Activated naive CD4-positive, alpha-beta T cell treated with anti-CD3 and anti-CD28 coated beads for 36 hours (primary cell): ENCODE measurements at places on chromosomes 6 and 20.
A peak's percentile ranks its signal among the peaks of the same experiment; 100 is the strongest.

GRCh38 chr6:134183844-134184243 is 131.4 kb upstream of the SLC2A12 start:
- no peaks in the 10 kb centered on the region for H3K27me3 ChIP-seq
- no peak overlapping the region for H3K4me3 ChIP-seq
- H3K4me1 ChIP-seq = peaks cover 13% of the 10 kb centered on the region
- no peak for DNase-seq
- no peaks in the 10 kb centered on the region for H3K36me3 ChIP-seq
- no peak overlapping the region for H3K27ac ChIP-seq

DNA sequence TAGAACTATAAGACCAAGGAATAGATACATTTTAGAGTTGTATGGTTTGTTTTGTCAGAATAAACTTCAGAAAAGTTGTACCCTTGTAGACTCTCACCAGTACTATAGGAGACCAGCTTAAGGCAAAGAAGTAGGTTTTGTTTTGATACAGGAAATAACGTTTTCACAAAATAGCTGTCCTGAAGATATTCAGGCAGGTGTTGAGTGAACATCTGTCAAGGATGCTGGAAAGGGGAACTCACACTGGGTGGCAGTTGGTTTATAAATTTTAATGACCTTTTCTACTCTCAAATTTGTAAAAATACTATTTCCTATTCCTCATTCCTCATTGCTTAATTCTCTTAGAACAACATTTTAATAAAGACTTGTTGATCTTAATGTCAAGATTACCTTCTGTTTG is 174.0 kb upstream of the MAN1A1 start:
- no peak overlapping the region for H3K4me3 ChIP-seq
- no peak overlapping the region for H3K27ac ChIP-seq

DNA sequence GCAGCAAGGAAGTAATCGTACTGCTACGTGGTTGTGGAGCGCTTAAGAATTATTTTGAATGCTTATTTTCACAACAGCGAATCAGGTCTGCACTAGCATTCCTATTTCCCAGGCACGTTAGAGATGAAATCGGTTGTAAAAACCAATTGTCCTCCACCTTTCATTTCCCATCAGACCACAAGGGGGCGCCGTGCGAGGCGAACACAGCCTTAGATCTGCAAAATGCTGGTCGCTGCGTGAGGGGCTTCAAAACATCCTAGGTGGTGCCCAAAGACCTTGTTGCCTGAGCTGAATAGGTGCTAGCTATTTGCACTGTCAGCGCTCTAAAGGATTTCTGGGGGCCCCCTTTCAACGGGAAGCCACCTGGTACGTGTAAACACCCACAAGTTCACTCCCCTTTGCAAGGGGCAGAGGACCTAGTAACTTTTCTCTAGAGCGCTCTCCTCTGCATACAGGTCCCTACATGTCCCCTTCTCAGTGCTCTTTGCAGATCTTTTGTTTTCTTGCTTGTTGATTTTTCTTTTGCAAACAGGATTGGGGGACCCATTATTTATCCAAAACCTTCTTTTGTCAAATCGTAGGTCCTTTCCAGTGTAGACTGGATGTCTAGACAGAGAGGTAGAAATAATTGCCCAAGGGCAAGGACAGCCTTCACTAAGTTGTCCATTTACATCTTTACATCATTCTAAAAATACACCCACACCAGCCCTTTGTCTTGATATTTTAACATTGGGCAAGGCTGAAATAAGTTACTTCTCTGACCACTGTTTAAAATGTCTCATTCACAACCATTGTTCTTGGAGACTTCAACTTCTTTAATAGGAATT is 59.8 kb downstream of the NEDD9 start:
- peaks cover 11% of the 10 kb centered on the region for H3K4me1 ChIP-seq
- DNase-seq = peak; percentile 84
- no peaks in the 10 kb centered on the region for H3K36me3 ChIP-seq
- H3K4me3 ChIP-seq = no peak overlapping the region

- H3K4me3 ChIP-seq = peak overlapping the region; percentile 74
- H3K36me3 ChIP-seq = no peaks in the 10 kb centered on the region
- no peak overlapping the region for H3K27ac ChIP-seq
- H3K27me3 ChIP-seq = no peaks in the 10 kb centered on the region
These were observed 102.8 kb downstream of the TMEM242 start for GRCh38 chr6:157220485-157220884.

- H3K4me1 ChIP-seq = no peaks in the 10 kb centered on the region
- H3K36me3 ChIP-seq = no peaks in the 10 kb centered on the region
- no peak for DNase-seq
- H3K4me3 ChIP-seq = no peak overlapping the region
- no peaks in the 10 kb centered on the region for H3K27me3 ChIP-seq
These were observed 33.2 kb upstream of the AKAP7 start for GRCh38 chr6:131101911-131102680.

GRCh38 chr6:100719883-100720682 is 161.0 kb downstream of the ASCC3 start:
- no peaks in the 10 kb centered on the region for H3K27me3 ChIP-seq
- H3K27ac ChIP-seq = no peak overlapping the region
- no peak overlapping the region for H3K4me3 ChIP-seq
- peaks cover 27% of the 10 kb centered on the region for H3K36me3 ChIP-seq
- DNase-seq = no peak

- no peak overlapping the region for H3K4me3 ChIP-seq
- H3K27ac ChIP-seq = no peak overlapping the region
- no peaks in the 10 kb centered on the region for H3K4me1 ChIP-seq
- no peaks in the 10 kb centered on the region for H3K27me3 ChIP-seq
- H3K36me3 ChIP-seq = no peaks in the 10 kb centered on the region
- no peak for DNase-seq
These were observed 96.9 kb downstream of the CD164 start for GRCh38 chr6:109285366-109285765.

DNA sequence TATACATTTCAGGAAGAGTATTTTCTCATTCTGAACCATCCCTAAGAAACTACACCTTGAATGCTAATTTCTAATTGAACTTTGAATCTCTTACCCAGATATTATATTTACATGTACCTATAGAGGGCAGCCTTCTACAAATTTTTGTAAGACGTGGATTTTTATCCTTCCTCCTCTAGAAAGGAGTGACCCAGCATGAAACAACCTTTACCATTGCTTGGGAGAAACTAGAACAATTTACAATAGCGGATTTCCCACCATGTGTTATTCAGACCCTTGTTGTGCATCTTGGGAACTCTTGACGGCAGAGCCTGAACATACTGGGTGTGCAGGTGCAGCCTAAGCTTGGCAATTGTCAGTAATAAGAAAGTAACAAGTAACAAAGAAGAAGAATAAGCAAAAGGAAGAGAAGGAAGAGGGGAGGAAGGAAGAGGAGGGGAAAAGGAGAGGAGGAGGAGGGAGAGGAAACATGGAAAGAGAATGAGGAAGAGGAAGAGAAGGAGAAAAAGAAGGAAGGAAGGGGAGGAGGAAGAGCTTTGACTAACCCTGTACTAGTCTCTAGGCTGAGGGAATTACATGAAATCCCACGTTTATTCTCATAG is 10.8 kb upstream of the TAAR1 start:
- no peak overlapping the region for H3K27ac ChIP-seq
- H3K4me3 ChIP-seq = no peak overlapping the region
- H3K36me3 ChIP-seq = no peaks in the 10 kb centered on the region
- no peaks in the 10 kb centered on the region for H3K27me3 ChIP-seq

DNA sequence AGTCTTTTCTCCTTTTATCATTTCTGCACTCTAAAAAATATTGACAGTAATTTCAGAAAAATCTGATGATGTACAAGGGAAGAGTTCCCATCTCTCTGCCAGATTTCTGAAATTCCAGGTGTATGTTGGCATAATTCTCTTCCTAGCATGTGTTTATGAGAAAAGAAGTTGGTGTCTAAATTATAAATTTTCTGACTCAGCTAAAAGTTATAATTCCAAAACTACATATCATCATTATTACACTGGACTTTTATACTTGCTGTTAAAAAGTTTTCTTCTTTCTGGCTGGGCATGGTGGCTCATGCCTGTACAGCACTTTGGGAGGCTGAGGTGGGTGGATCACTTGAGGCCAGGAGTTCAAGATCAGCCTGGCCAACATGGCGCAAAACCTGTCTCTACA is 135.7 kb upstream of the SAMD5 start:
- no peaks in the 10 kb centered on the region for H3K27me3 ChIP-seq
- no peak overlapping the region for H3K27ac ChIP-seq
- no peak overlapping the region for H3K4me3 ChIP-seq
- DNase-seq = no peak
- peaks cover 19% of the 10 kb centered on the region for H3K36me3 ChIP-seq

GRCh38 chr6:7998103-7998725 is 66.0 kb downstream of the BLOC1S5 start:
- no peak overlapping the region for H3K4me3 ChIP-seq
- DNase-seq = no peak
- peaks cover 1% of the 10 kb centered on the region for H3K36me3 ChIP-seq
- no peak overlapping the region for H3K27ac ChIP-seq
- H3K27me3 ChIP-seq = no peaks in the 10 kb centered on the region
- H3K4me1 ChIP-seq = no peaks in the 10 kb centered on the region

DNA sequence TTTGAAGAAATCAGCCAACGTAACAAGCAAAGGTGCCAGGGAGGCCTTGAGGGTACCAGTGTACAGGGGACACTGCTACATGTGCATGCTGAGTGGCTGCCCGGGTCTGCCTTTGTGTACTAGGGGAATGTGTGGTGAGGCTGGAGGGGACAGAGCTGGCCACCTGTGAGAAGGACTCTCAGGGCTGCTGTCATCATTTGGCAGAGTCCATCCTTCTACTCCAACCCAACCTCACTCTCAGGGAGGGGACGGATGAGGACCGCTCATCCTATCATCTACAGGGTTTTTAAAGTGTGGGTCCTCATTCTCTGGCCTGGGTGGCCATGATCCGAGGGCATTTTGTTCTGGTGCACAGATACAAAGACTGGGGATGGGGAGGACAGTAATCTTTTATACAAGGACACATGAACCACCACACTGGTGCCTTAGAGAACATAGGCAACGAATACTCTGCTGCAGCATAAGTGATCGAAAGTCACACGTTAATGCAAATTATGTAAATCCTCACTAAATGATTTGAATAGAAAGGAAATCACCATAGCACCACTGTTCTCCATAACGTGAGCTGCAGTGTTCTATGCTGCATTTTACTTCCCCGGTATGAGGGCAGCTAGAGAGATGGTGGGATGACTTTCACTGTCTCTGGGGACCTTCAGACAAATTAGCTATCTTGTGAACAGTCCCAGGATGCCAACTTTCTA is 181.4 kb downstream of the GMPR start:
- H3K4me3 ChIP-seq = no peak overlapping the region
- peaks cover 44% of the 10 kb centered on the region for H3K4me1 ChIP-seq
- peak overlapping the region; percentile 95 for H3K27ac ChIP-seq
- H3K36me3 ChIP-seq = no peaks in the 10 kb centered on the region
- H3K27me3 ChIP-seq = no peaks in the 10 kb centered on the region

DNA sequence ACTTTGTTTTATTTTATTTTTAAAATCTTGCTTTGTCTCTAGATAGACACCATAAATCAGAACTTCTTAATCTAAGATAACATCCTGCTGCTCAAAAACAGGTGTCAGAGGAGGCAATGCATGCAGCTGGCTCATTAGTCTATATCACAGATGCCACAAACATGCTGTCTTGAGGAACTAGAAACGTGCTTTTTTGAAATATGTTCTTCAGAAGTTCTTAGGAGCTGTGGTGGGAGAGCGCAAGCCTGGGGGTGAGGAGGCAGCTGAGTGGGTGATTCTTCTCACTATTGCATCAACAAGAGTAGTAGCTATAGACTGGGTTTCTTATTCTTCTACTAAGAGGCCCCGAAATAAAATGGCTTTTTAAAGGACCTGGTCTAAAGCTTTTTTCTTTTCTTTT is 23.4 kb downstream of the IL22RA2 start:
- no peaks in the 10 kb centered on the region for H3K27me3 ChIP-seq
- H3K4me1 ChIP-seq = no peaks in the 10 kb centered on the region
- H3K4me3 ChIP-seq = no peak overlapping the region

DNA sequence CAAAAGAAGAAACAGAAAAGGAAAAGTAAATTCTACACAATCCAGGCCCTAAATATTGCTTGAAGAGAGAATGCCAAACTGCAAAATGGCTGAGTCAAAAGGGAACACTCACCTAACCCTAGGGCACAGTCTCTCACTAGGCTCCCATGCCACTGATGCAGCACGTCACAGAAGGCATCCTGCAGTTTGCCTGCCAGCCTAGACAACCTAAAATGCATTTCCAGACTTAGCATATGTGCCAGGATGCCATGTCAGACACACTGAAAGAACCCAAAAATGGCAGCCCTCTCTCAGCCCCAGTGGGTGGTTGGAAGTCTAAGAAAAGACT is 10.6 kb upstream of the SIRPD start:
- H3K36me3 ChIP-seq = peaks cover 14% of the 10 kb centered on the region
- H3K27ac ChIP-seq = no peak overlapping the region
- H3K4me1 ChIP-seq = peaks cover 6% of the 10 kb centered on the region
- no peak overlapping the region for H3K4me3 ChIP-seq
- H3K27me3 ChIP-seq = no peaks in the 10 kb centered on the region

GRCh38 chr6:91098006-91098405 is 511.1 kb upstream of the MAP3K7 start:
- no peaks in the 10 kb centered on the region for H3K36me3 ChIP-seq
- no peak for DNase-seq
- no peaks in the 10 kb centered on the region for H3K4me1 ChIP-seq
- H3K27ac ChIP-seq = no peak overlapping the region
- no peaks in the 10 kb centered on the region for H3K27me3 ChIP-seq
- H3K4me3 ChIP-seq = no peak overlapping the region

DNA sequence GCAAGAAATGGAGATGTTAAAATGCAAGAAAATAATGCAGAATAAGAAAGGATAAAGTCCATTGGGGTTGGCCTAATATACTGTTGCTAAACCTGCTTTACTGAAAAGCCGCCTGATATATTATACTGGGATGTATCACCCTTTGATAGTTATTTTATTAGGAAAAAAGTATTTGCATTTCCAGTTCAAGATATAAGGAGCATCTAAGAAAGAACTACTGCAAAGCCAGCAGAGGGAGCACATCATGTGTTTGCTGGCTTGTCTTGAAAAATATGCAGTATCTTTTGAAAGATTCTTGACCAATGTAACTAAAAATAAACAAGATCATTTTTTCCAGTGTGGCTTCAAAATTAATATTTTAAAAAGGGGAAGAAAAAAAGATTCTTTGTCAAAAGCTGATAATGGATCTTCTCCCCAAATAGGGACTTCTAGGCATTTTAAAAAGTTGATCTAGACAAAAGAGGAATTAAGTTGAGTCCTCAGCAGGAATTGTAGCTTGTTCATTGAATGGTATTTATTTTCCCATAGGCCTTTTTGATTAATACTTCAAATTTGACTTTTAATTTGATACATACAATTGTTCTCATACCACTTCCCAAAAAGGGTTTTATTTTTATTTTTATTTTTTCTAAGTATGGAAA is 214.9 kb downstream of the ZFAND3 start:
- no peak overlapping the region for H3K4me3 ChIP-seq
- H3K27ac ChIP-seq = no peak overlapping the region
- peaks cover 51% of the 10 kb centered on the region for H3K4me1 ChIP-seq
- no peaks in the 10 kb centered on the region for H3K27me3 ChIP-seq
- DNase-seq = peak; percentile 7
- peaks cover 4% of the 10 kb centered on the region for H3K36me3 ChIP-seq

DNA sequence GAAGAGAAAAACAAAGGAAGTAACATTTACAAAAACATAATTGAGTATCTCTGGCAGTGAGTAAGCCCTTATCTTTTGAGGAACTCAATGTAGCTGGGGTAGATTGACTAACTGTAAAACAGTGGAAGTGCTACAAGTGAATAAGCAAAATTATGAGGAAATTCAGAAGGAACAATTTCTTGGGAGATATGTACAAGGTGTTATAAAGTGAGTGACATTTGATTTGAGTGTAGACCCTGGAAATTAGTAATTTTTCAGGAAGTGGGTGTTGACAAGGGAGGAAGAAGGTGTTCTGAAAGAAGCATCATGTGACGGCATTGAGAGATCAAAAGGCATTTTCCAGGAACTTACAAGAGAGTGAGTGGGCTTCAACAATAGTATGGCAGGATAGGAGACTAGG is 22.2 kb downstream of the XRN2 start:
- no peaks in the 10 kb centered on the region for H3K27me3 ChIP-seq
- H3K36me3 ChIP-seq = peaks cover 30% of the 10 kb centered on the region
- H3K4me1 ChIP-seq = peaks cover 58% of the 10 kb centered on the region
